ENCODE measurements at places on chromosomes 13 and 19.

GRCh38 chr19:32018014-32018413 is 327.4 kb upstream of the ZNF507 start:
- DNase-seq = no peak

GRCh38 chr13:109256866-109257760 is 529.3 kb downstream of the IRS2 start:
- DNase-seq = no peak

GRCh38 chr13:32001769-32002168 is 29.8 kb upstream of the FRY start:
- DNase-seq = no peak

GRCh38 chr19:310141-310651 is 19.0 kb upstream of the PLPP2 start:
- DNase-seq = no peak

GRCh38 chr19:54188215-54188871 is 1.0 kb downstream of the MBOAT7 start:
- no peak for DNase-seq

DNA sequence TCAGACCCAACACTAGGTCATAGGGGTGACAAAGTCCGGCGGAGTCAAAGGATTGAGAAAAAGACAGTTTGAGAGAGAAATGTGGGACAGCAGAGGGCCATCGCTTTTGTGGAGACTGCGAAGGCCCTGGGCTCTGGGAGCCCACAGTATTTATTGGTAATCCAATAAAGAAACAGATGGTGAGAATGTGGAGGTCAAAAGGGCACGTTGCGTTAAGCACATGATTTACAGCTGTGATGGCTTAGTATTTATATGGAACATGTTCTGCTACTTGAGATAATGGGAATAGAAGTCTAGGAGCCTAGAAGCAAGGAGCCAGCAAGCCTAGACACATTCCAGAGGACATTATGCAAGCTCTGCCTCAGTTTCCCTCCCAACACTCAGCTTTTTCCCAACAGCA is 2521.1 kb downstream of the PCDH9 start:
- DNase-seq = peak; percentile 49

DNA sequence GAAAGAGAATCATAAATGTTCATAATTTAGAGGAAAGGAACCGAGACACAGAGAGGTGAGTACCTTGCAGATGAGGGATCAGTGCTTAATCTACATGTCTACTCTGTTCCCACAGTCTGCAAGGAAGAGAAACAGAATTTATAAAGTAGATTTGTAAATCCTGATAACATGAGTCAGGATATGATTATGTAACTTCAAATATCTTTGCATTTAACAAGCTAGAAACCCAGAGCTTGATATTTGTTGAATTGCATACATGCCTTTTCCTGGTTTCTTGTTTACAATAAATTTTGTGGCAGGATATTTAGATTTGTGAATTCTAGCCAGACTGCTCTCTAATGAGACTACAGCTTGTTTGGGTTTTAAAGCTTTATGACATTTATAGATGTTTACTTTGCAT is 219.2 kb downstream of the ENOX1 start:
- DNase-seq = no peak

DNA sequence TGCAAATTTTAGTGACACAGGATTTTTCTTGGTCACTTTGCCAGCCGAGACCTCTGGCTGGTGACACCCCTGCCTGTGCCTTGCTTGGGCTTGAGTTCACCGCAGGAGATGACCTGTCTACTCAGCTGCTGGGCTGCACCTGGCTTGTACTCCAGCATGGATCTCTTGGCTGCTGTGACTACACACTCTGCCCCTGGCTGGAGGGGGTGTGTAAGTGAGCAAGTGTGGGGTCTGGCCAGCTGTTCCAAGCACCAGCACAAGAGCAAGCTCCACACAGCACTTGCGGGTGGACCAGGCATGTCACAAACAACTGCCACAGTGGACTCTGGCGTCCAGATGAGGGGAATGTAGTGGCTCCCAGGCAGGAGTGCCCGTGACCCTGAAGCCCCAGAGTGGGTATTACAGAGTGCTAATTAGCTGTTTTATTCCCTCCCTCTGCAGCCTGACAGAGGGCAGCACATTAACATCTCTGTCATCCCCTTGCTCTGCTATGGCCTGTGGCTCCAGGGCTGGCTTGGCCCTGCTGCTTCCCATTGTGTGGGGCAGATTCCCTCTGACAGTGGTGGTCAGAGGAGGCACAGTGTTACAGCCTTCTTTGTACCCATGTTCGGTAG is 1387.2 kb downstream of the OLFM4 start:
- no peak for DNase-seq

GRCh38 chr19:6652805-6653094 is 17.2 kb downstream of the TNFSF14 start:
- no peak for DNase-seq

DNA sequence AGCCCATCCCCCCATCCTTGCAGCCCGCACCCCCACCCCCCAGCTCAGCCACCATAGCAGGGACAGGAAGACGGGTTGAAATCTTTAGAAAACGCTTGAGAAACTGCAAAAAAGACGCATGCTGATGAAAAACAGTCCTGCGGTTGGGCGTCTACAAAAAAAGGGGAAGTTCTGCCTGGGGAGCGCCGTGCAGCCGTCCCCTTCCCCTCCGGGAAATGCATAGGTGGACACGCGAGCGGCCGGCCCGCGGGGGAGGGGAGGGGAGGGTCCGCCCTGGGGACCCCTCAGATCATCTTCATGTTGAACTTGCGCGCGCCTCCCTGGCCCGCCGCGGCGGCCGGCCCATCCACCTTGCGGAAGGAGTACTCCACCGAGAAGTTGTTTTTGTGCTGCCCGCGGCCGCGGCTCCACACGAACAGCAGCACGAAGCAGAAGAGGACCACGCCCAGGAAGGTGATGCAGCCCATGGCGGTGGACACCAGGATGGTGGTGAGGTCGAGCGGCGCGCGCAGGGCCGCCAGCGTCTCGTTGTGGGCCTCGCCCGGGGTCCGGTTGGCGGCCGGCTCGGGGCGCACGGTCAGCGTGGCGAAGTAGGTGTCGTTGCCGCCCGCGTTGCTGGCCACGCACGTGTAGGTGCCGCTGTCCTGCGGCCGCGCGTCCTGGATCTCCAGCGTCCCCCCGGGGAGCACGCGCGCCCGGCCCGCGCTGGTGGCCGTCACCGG is 7.9 kb upstream of the PEAK3 start:
- no peak for DNase-seq

DNA sequence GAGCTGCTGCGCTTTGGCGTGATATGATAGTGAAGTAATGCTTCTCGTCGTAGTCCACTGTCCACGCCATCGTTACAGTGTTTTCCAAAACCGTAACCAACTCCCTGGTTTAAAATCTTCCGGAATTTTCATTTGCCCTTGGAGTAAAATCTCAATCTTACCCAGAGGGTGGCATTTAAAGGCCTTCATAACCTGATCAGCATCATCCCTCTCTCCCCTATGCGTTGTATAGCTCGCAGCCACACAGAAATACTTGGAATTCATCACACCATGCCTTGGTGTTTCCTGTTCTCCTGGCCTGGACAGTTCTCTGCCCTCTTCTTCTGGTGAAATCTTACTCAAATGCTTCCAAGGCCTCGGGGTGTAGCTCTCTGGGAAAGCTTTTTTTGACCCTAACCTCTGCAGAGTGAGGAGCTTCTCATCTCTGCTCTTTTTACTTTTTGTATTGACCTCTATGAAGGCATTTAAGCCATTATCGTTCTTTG is 839 bp downstream of the MPHOSPH8 start:
- DNase-seq = no peak

- DNase-seq = no peak
Measured at GRCh38 chr19:28535352-28535775, 677.6 kb downstream of the UQCRFS1 start.

GRCh38 chr19:54189145-54189734 is at the start of gene MBOAT7:
Gene MBOAT7, minus strand, starts transcription at chr19:54189580. Its CDS starts 1,072 bp downstream, at chr19:54188508.
- no peak for DNase-seq

DNA sequence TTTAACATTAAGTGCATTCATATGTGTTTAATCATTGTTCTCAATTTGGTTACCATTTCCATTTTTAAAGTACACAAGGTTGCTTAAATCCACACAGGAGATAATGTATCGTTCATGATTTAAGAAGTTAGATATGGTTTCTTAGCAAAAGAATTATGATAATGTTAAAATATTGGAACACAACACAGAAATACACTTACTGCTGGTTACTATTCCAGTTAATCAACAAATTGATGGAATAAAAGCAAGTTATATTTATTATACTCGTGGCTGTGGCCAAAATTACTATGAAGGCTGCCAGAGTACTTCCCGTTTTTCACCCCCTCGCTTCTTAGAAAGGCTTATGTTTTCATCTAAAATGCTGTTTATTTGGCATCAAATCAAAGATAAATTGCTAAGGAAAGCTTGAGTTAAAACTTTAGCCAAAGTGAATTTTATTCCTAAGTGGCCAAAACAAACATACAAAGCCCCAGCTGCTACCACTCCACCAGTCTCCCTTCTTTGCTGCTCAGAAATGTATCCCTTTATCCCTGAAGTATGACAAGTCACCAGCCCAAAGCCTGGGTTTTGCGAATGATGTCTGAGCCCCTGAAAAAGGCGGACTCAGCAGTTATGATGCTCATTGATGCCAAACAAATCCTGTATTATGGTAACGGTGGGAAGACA is 27.7 kb downstream of the LCP1 start:
- DNase-seq = no peak

DNA sequence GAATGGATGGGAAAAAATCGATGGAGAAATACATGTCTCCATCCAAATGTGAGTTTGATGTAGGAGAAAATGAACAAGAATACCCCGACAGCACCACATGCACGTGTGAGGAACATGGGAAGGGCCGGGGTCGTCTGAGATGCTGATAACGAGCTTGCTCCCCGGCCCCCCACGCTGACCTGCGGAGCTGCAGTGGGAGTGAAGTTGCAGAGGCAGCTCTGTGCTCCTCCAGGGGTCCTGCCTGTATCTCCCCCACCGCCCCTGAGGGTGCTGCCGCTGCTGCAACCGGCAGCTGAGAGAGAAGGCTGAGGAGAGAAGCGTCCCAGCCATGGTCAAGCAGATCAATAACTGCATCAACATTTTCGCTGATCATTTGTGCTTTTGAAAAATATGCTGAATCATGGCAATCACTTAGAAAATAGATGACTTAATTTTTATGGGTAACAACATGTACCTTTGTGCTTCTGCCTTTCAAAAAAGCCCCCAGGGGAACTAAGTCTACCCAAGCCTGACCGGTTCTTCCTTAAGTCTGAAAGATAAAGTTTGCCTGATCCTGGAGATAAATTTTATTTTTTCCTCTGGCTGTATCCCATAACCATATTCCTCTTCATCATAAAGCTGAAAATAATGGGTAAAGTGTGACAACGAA is 18.2 kb upstream of the NAXD start:
- DNase-seq = no peak

DNA sequence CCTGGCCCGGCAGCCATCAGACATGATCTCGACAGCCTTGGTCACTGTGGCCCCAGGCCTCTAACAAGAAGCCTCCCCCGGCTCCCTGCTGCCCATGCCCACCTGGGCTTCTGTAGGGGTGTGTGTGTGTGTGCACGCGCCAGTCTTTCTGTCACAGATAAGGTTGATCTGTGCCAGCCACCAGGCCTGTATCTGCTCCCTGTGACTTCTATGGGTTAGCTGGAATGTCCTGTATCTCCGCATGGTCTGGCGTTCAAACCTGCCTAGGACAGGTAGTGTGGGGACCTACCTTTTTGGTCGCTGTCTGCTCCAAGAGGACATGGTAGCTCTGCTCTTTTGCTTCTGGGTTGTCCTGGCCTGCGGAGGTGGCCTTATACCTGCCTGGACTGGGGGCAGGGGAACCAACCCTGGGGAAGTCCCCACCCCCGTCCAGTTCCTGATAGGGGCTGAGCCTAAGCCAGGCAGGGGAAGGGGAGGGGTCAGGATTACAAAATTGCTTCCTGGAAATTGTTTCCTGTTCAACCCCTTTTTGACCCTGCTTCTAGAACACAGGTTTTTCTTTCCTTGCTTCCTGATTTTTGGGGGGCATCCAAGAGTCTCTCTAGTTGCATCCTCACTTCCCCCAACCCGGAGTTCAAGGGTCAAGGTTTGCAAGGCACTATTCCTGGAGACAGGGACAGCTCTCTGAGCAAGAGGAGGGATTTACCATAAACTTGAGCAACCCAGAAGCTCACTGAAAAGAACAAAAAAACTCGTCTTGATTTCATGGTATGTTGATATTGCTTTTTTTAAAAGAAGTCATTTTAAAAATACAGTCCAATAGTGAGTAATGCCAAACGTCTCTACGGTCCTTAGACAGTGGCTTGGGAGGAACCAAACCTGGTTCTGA is at the start of gene LRG1:
Gene LRG1 (minus strand): TSS at position 344 of the 889 bp plus-strand sequence. CDS start 23 bp downstream, at position 321.
- no peak for DNase-seq

DNA sequence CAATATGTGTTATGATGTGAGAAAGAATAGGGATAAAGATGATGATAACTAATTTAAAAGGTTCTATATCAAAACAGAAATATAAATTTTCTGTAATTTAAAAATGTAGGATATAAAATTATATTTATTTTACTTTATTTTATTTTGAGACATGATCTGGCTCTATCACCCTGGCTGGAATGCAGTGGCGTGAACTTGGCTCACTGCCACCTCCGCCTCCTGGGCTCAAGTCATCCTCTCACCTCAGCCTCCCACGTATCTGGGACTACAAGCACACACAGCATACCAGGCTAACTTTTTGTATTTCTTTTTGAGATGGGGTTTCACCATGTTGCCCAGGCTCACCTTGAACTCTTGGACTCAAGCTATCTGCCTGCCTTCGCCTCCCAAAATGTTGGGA is 214.9 kb upstream of the SLITRK1 start:
- no peak for DNase-seq

DNA sequence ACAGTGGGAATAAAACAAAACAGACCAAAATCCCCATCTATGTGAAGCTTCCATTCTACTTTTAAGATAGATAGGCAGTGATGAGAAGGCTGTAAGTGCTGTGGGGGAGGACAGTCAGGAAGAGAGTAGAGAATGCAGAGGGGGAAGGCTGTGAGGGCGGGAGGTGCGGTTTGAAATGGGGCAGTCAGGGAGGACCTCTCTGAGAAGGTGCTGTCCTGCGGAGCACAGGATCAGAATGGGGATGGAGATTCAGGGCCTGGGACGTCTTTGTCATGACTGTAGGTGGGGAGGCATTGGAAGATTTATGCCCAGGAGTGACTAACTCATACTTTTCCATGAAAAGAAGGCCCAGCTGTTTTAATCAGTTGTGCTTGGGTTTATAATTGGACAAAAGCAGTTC is 3.9 kb upstream of the GPR183 start:
- no peak for DNase-seq

GRCh38 chr19:15944401-15944800 is 4.4 kb upstream of the OR10H4 start:
- DNase-seq = no peak

DNA sequence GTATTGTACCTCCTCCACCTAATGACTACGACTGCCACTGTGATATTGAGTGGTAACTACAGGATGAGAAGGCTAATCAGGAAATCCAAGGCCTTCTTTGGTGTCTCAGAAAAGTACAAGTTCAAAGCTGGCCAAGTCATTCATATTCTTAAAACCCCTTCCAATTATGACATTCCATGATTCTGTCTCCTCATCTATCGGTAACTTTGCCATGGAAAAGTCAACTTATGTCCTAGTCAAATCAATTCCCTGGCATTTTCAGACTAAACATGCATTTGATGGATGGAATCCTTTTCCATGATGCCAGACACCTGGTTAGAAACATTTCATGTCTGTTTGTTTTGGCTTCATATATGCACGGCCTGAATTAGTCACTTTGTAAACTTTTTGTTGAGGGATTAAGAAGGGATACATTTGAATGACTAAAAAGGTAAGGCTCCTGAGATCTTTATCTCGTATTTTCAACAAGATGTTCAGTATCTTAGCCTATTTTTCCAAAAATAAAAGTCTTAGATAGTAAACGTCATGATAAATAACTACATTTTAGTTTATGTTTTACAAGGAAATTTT is 186.5 kb downstream of the NHLRC3 start:
- DNase-seq = no peak

GRCh38 chr19:5585461-5586299 is 17.9 kb upstream of the TINCR start:
- DNase-seq = peak; percentile 51

Data from WERI-Rb-1 (cell line).